Vagina (tissue), 2 donors: ENCODE measurements at places on chromosomes 16 and 17.
A peak's percentile ranks its signal among the peaks of the same experiment; 100 is the strongest.

GRCh38 chr17:17532991-17533390 is 36.8 kb upstream of the RASD1 start:
- H3K4me3 ChIP-seq = no peak overlapping the region
- DNase-seq = no peak

- no peaks in the 10 kb centered on the region for H3K4me1 ChIP-seq
- no peaks in the 10 kb centered on the region for H3K36me3 ChIP-seq
- peak overlapping the region; percentile 45 for H3K27ac ChIP-seq
- no peak overlapping the region for H3K4me3 ChIP-seq
- no peaks in the 10 kb centered on the region for H3K27me3 ChIP-seq
- DNase-seq = no peak
These were observed 60.6 kb downstream of the SCNN1B start for GRCh38 chr16:23362460-23363317.

GRCh38 chr17:12940699-12941098 is 77.1 kb downstream of the ELAC2 start:
- no peak overlapping the region for H3K4me3 ChIP-seq
- H3K27ac ChIP-seq = no peak overlapping the region
- H3K36me3 ChIP-seq = no peaks in the 10 kb centered on the region
- H3K27me3 ChIP-seq = no peaks in the 10 kb centered on the region
- no peak for DNase-seq

GRCh38 chr17:80372922-80373570 is 41.9 kb upstream of the ENDOV start:
- no peak overlapping the region for H3K4me3 ChIP-seq
- H3K36me3 ChIP-seq = peaks cover 9% of the 10 kb centered on the region
- H3K4me1 ChIP-seq = no peaks in the 10 kb centered on the region
- no peak for DNase-seq
- no peaks in the 10 kb centered on the region for H3K27me3 ChIP-seq

DNA sequence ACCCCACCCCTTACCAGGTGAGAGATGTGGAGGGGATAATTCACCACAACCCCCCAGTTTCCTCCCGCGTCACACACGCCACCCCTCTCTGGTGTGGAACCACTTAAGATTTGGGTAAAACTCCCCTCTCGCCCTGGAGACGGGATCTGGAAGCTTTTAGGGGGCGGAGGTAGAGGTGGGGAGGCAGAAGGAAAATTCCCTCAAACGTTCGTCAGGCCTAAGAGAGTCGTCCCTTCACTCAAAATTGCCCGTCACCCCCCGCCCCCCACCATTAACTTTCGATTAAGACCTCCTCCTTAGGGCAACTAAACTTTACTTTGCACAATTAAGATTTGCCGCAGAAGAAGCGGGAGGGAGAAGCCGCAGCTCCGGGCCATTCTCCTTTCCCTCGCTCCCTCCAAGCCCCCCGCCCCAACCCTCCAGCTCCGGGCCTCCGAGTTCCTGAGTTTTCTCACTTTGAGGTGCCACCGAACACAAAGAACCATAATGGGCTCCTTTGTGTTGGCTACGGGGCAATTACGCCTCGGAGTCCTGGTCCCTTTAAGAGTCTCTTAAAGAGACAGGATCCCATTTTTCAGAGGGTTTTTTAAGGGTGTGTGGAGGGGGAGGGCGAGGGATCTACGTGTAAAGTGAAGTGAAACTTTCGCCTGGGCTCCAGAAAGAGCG is 985 bp upstream of the FZD2 start:
- H3K4me3 ChIP-seq = peak overlapping the region; percentile 72
- DNase-seq = no peak
- H3K27me3 ChIP-seq = no peaks in the 10 kb centered on the region

DNA sequence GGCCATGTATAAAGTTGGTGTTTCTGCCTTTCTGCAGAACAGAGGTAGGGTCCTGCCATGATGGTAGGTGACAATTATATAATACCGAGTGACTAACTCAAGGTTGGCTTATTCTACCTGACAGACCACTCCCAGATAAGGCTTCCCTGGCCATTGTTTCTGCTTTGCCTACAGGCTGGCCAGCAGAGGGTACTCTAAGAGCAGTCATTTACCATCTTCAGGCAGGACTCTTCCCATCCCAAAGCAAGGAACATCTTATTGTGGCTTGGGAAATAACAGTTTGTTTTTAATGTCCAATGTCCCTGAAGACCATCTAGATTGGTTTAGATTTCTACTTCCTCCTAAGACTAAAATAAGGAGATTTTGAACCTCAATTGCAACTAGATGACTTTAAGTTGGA is 74.1 kb downstream of the SNX11 start:
- no peaks in the 10 kb centered on the region for H3K27me3 ChIP-seq
- no peak overlapping the region for H3K27ac ChIP-seq
- no peaks in the 10 kb centered on the region for H3K4me1 ChIP-seq

DNA sequence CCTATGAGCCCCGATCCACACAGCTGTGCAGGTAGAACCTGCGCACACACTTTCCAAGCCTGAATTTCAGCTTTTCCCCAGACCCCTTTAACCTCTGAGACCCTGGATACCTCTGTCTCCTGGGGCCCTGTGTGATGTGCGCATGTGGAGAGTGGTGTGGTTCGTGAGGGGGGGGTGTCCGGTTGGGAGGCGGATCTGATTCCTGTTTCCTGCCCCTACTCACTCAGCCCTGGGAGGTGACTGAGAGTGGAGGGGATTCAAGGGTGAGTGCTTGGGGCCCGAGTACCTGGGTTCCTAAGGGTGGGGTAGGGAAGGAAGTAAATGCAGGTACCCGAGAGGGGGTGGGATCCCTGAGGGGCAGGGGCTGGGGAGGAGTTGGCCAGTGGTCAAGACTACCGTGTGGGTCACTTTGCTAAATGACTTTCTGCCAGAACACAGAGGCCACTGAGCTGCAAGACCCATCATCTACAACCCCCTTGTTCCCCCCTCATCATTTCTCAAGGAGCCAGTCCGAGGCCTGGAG is 621 bp downstream of the ARHGEF15 start:
- DNase-seq = no peak
- peak overlapping the region; percentile 18 for H3K4me3 ChIP-seq
- H3K4me1 ChIP-seq = peaks cover 8% of the 10 kb centered on the region
- peaks cover 5% of the 10 kb centered on the region for H3K27me3 ChIP-seq

GRCh38 chr17:50222922-50223321 is 21.5 kb upstream of the COL1A1 start:
- DNase-seq = no peak
- no peaks in the 10 kb centered on the region for H3K36me3 ChIP-seq
- H3K27me3 ChIP-seq = no peaks in the 10 kb centered on the region
- H3K27ac ChIP-seq = peak overlapping the region; percentile 97

- no peak overlapping the region for H3K4me3 ChIP-seq
- H3K4me1 ChIP-seq = peaks cover 24% of the 10 kb centered on the region
- no peaks in the 10 kb centered on the region for H3K27me3 ChIP-seq
- no peak overlapping the region for H3K27ac ChIP-seq
- H3K36me3 ChIP-seq = no peaks in the 10 kb centered on the region
These were observed 206.9 kb downstream of the RAB11FIP4 start for GRCh38 chr17:31598399-31598782.

DNA sequence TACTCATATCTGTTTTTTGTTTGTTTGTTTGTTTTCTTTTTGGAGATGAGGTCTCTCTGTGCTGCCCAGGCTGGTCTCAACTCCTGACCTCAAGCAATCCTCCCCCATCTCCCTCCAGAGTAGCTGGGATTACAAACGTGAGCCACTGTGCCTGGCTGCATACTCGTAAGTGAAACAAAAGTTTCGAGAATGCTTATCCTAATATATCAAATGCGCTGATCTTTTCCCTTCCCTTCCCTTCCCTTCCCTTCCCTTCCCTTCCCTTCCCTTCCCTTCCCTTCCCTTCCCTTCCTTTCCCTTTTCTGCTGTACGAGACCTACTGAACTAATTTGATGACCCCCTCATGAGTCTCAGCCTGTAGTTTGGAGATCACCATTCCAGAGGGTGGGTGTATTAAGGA is 122.1 kb downstream of the RGS9 start:
- no peaks in the 10 kb centered on the region for H3K4me1 ChIP-seq
- H3K27ac ChIP-seq = no peak overlapping the region
- no peaks in the 10 kb centered on the region for H3K36me3 ChIP-seq

GRCh38 chr17:5837055-5837491 is 233.1 kb upstream of the WSCD1 start:
- H3K4me3 ChIP-seq = no peak overlapping the region
- H3K36me3 ChIP-seq = no peaks in the 10 kb centered on the region
- no peaks in the 10 kb centered on the region for H3K27me3 ChIP-seq
- H3K4me1 ChIP-seq = no peaks in the 10 kb centered on the region
